Fibroblast of villous mesenchyme (primary cell): ENCODE measurements at places on chromosomes 7 and 10. TPM values are rescaled to one million over a fixed set of nuclear protein-coding genes. Genes with fewer than 3 reads are reported as not detected.

The MKX gene
- total RNA-seq = 5.8 and 6.9 TPM in 2 replicates

The HYCC1 gene
- 59.3 and 69.1 TPM in 2 replicates for total RNA-seq

The TFEC gene
- total RNA-seq = not detected in 2 replicates

The OPALIN gene
- total RNA-seq = not detected in 2 replicates

The PNLIP gene
- total RNA-seq = not detected in 2 replicates

DNA sequence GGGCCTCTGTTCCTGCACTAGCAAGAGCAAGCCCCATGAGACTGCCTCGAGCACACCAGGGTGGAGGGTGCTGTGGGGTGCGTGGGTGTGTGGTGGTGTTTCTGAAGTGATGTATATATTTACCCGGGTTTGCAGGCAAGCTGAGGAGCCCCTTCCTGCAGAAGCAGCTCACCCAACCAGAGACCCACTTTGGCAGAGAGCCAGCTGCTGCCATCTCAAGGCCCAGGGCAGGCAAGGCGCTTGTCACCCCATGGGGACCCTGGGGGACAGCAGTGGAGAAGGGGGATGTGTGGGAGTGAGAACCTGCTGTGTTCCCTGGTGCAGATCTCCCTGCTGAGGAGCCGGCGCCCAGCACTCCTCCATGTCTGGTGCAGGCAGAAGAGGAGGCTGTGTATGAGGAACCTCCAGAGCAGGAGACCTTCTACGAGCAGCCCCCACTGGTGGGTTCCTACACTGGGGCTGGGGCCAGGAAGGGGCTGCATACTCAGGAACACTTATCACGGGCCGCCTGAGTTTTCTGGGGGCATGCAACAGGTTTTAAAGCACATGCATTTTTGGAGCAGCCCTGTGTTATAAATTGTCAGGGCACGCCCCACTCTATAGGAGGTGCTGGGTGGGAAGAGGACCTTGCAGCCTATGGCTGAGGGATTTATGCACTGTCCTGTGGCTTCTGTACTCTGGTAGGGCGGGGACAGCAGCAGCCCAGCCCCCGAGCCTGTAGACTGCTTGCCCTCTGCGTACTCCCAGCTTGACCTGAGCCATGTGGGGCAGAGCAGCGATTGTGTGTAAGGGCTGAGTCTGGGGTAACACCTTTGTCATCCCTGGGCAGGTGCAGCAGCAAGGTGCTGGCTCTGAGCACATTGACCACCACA lies 5.9 kb downstream of the PGAM2 start:
- no peak for DNase-seq

DNA sequence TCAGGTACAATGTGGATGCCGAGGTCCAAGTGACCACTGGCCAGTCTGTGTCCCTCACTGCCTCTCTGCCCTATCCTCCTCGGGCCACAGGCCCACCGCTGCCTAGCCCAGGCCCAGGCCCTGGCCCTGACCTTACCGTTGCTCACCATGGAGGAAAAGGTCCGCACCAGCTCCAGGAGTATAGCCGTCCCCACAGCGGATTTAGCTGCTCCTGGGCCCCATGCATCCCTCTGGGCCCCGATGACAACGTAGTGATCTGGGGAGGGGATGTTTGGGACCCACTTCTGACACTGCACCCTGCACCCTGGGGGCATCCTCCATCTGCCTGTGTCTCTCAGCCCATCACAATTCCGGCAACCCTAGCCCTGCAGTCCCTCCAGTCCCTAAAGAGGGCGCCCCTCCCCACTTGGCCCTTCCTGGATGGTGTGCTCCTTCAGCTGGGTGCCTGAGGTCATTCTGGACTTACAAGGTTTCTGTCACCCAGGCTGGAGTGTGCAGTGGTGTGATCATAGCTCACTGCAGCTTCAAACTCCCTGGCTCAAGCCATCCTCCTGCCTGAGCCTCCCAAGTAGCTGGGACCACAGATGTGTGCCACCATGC lies 12.1 kb downstream of the TFR2 start:
- DNase-seq = peak; percentile 25

DNA sequence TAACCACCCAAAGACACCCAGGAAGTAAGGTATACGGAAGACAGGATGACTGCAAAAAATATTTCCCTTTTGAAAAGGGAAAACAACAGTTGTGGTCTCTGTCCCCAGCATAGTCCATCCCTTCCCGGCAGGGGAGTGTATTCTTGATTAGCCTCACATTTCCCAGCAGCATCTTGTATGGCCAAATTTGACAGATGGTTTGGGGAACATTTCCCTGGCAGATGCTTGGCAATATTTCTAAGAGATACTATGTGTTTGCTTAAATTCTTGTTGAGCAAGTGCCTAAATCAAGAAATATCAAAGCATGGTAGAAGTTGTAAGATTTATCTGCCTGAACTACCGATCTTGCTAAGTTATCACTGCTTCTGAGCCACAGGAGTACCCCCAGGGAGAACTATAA lies 56.9 kb upstream of the TPK1 start:
- DNase-seq = no peak

- DNase-seq = peak; percentile 83
Measured at GRCh38 chr7:116443101-116443523, 56.4 kb upstream of the CAV2 start.

DNA sequence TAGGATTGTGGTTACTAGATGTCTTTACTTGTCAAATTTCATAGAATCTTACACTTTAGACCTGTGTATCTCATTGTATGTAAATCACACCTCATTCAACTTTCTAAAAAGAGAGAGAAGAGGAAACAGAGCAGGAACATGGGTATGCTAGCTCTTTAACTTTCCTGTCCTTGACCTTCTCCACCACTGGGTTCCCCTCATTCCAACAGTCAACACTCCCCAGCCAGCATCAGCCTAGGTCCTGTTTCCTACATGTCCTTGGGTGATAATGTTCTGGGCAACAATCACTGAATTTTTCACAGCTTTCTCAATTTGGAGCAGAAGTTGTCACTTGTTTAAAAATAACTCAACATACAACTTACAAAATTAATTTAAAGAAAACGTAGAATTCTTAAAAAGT lies 9.2 kb upstream of the UNC5B start:
- DNase-seq = no peak

DNA sequence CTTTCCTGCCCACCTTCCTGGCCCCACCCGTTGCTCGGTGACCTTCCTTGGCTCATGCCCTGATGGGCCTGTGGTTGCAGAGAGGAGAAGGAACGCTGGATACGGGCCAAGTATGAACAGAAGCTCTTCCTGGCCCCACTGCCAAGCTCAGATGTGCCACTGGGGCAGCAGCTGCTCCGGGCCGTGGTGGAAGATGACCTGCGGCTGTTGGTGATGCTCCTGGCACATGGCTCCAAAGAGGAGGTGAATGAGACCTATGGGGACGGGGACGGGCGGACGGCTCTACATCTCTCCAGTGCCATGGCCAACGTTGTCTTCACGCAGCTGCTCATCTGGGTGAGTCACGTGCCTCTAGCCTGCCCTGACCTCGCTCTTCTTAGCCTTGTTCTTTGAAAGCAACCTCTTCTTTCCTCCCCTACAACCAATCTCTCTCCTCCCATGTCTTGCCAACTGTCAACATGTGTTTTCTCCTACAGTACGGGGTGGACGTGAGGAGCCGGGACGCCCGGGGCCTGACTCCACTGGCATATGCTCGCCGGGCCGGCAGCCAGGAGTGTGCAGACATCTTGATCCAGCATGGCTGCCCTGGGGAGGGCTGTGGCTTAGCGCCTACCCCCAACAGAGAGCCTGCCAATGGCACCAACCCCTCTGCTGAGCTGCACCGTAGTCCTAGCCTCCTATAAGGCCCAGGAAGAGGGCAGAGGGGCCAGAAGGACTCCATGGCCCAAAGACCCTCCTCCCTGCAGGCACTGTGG lies 24.1 kb downstream of the GBX1 start:
- DNase-seq = no peak

DNA sequence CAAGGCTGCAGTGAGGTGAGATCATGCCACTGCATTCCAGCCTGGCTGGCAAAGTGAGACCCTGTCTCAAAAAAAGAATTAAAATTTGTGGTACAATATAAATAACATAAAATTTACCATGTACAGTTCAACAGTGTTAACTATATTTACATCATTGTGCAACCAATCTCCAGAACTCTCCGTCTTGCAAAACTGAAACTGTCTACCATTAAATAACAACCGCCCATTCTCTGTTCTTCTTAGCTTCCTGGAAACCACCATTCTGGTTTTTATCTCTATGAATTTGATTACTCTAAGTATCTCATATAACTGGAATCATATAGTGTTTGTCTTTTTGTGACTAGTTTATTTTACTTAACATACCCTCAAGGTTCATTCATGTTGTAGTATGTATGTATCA lies 167.6 kb downstream of the AUTS2 start:
- DNase-seq = no peak

DNA sequence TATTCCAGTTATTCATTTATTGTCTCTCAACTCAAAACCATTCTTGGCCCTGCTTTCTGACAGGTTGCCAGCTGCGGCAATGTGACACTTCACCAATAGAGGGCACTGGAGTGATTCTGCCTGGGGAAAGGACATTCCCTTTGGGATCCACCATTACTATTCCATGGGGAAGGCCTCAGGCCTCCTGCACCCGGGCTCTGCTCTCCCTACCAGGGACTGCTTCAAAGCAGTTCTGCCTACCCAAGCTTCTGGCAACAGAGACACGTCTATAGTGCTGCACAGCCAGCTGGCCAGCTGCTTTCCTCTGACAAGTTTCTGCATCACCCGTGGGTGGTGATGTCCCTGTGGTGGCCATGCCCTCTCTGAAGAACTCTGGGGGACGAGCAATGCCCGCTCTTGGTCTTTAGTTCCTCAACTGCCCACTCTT lies 163.8 kb downstream of the ELMO1 start:
- DNase-seq = peak; percentile 4

GRCh38 chr7:19701471-19701870 lies 7.4 kb downstream of the POLR1F start:
- no peak for DNase-seq

DNA sequence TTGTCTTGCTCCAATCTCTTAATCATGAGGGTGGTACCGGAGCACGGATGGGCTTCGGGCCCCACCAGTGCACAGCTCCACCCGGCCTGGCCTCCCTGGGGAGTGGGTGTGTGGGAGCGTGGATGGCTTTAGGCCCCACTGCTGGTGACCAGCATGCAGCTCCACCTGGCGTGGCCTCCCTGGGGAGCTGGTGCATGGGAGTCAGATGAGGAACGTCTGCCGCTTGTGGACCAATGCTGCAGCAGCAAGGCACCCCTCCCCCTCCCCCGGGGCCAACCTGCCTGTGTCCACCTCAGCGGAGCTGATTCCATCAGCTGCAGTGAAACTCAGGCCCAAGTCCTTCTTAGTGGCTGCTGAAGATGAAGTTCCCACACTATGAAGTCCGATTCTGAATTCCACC lies 511.4 kb downstream of the PTPRN2 start:
- DNase-seq = no peak

DNA sequence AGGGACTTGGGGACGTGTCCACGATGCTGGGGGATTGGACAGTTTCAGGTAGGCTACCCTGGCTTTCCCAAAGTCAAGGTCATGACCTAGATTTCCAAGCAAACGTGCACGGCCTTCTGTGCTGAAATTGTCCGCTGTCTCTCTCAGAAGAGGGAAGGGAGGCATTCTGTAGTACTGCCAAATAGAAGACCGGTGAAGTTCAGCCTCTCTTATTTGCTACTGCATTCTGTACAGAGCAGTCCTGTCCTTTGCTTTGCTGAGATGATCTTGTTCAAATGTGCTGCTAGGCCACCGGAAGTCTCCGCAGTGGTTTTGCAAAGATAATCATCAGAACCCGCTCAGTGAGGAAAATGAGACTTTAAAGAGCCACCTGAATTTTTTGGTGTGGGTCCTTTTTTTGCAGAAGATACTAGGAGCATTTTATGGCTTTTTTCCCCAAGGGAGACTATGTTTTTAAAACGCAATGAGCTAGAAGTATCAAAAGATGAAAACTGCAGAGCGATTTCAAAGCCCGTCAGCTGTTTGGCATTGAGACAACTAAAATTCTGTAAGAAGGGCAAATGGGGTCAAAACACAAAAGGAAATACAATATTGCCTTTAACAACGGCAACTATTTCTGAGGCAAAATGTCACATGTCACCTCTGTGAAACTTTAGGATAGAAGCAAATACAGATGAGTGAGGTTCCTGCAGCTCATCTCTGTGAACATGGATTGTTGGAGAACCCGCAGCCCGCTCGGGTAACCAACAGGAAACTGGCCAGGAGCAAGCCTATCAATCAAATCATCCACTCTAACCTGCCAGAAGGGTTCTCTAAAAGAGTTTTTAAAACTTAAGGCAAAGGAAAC lies 1.3 kb upstream of the NMT2 start:
- no peak for DNase-seq

DNA sequence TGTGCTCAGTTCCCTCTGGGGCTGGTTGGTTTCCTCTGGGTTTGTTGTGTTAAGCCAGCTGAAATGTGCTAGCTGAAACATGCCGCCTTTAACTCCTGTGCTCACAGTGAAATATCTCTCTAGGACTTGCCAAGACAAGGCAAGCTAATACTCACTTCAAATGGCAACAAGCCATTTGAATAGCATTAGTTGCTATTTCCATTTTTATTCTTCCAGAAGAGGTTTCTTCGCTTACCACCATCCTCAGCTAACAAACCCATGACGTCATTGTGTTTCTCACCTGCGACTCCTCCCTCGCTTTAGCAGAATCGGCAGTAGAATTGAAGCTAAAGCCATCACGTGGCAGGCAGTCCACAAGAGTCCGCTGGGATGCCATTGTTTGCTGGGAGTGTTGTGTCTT lies 61.3 kb downstream of the ZNF22 start:
- no peak for DNase-seq

DNA sequence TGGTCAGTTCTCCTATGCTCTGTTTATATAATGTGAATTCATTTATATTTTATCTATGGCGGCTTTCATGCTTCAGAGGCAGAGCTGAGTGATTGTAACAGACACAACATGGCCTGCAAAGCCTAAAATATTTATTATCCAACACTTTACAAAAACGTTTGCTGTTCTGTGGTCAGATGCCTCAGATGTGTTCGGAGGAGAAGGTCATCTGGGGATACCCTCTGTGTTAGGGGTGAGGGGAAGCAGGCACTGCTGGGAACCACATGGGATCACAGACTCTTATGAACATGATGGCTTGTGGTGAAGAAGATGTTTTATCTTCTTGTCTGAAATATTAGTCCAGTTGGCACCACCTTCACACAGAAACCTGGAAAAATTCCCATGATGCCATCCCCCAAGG lies 203.4 kb downstream of the PHTF2 start:
- DNase-seq = no peak

DNA sequence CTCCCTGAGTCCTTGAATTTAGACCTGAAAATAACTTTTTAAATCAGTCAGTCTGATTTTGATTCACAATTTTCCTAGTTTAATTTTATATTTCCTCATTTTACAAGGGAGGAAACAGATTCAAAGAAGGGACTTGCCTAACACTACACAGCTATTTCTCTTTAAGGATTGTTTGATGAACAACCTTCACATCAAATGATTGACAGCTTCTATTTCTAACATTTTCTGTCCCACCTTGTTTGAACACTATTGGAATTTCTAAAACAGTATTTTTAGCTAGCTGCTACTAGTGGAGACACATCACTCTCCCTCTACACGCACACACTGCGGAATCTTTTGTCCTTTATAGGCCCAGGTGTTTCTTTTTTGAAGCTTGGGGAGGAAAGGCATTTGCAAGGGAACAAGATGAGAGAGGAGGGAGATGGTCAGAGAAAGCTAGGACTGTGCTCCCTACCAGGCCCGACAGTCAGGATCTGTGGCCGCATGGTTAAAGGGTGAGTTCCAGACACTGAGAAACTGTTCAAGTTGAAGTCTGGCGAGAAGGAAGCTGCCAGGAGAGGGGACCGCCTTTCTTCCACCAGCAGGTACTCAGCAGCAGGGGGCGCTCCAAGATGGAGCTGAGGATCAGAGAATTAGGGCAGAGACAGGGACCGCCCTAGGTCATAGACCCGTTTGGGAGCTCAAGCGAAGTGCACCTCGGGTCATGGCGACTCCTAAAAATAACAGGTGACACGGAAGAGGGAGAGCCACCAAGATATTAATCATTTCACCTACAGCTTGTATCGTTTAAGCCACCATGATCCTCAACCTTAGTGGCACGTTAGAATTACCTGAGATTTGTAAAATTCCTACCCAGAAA lies 49.7 kb downstream of the DNAJC12 start:
- peak; percentile 12 for DNase-seq
